Hematopoietic multipotent progenitor cell (in vitro differentiated cells): ENCODE measurements at places on chromosomes 1 and 21. TPM values are rescaled to one million over a fixed set of nuclear protein-coding genes. Genes with fewer than 3 reads are reported as not detected.

GRCh38 chr1:60727552-60727951 is 354.8 kb upstream of the NFIA start:
- DNase-seq: no peak

The OR6N1 gene
- total RNA-seq: not detected

The CDC14A gene
- 39.6 TPM for total RNA-seq

DNA sequence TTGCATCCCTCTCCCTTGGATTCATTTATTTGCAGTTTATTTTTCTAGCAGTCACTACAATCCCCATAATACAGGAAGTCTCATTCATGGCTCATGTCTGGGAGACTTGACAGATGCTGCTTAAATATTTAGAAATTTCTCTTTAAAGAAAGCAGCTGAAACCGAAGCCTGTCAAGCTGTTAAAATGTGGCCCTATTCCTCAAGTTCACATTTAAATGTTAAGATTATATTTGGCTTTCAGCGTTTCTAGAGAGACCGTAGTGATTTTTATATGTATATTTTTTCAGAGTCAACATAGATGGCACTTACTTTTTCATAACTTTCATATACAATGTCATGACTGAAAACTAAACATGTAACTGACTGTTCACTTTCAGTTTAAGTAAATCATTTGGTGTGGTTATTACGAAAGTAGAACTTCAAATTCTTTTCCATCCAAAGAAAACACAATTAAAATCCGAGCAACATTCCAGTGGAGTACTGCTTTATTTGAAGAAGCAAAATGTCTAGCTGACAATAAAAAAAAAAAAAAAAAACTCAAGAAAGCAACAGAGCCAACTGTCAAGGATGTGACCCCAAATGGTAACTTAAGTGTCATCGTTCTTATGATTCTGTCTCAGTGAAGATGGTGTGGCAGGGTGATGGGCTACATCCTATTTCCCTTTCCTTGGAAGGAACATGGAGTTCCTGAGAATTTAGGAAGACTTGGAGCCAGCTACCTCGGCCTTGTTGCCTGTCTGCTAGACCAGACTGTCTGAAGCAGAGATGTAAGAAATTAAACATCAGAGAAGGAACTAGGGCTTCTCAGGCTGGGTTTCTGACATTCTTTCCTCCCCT is 37.8 kb downstream of the MIS18A start:
- no peak for DNase-seq

- DNase-seq: peak; percentile 18
Measured at GRCh38 chr1:201488830-201489589, 17.9 kb downstream of the CSRP1 start.

DNA sequence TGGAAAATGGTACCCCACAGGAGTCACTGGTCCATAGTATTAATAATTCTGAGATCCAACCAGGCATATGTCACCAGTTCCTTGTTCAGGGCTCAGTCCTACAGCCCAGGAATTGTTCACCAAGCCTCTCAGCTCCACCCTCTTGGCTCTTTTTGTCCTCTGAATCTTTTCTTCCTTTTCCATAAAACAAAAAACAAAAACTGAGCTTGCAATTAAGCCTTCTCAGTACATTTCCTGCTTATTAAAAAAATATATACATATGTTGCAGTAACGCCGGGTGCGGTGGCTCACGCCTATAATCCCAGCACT is 23.4 kb upstream of the KIF1B start:
- DNase-seq: no peak

DNA sequence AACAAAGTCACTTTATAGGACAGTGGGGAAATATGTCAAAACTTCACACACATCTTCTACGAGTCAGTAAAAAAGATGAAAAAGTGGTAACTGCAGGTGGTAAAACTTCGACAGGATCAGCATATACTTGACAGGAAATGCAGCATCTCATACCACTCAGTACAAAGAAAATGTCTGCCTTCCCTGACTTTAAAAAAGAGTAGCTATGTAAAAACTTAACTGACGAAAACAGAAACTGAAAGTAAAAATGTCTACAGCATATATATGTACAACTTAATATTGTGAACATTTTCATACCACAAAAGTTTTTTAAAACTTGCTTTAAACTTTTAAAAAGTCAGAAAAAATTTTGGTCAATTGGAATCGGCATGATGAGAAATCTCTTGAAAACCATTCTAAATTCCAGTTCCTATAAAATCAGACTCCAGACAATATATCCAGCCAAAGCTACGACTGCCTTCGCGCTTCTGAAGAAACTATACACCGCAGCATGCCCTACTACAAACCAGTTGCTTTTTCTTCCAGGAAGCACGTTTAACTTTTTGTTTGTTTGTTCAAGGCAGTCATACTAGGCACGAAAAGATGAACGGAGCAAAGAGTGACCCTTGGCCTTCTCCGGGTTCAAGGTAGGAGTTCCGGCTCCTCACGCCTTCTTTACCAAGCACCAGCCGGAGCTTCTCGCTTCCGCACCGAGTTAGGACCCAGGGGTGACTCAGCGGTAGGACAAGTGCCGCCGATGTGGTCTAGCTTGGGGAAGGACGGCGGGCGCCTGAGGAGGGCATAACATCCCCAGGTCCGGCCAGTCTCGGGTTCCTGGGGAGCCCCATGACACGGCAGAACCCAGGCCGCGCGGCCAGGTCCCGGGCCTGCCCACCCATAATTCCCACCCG is 612 bp downstream of the PSMA5 start:
- DNase-seq: peak; percentile 82

DNA sequence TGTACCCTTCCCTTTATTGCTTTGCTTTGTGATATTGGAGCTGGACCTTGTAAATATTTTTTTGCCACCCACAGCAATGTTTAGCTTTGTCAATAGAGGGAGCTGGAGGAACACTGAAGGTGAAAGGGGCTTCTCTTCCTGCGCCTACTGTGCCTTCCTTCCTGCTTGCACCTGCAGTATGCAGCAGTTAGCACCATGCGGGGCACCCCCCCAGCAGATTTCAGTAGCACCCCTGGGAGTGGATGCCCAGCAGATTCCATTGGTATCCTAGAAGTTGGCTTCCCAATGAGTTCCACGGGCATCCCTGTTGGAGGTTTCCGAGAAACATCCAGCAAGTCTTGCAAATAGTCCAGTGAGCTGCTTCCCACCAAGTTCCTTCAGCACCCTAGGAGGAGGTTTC is 25.6 kb downstream of the S100A10 start:
- peak; percentile 69 for DNase-seq

DNA sequence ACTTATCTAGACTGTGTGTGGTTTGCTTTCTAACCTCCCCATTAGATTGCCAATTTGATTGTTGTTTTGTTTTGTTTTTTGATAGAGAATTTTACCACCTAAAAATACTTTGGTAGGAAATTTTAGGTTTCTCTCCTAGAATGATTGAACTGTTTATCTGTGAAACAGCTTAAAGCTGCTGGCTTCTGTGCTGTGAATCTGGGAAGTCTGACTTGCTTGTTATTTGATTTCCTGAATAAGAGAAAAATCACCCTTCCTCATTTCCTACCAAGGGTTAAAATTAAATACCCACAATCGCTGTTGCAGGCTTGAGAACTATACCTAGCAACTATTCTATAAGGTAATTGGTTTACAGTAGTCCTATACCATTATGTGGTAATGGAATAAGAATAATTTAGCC is 198.9 kb upstream of the CACYBP start:
- DNase-seq: no peak

DNA sequence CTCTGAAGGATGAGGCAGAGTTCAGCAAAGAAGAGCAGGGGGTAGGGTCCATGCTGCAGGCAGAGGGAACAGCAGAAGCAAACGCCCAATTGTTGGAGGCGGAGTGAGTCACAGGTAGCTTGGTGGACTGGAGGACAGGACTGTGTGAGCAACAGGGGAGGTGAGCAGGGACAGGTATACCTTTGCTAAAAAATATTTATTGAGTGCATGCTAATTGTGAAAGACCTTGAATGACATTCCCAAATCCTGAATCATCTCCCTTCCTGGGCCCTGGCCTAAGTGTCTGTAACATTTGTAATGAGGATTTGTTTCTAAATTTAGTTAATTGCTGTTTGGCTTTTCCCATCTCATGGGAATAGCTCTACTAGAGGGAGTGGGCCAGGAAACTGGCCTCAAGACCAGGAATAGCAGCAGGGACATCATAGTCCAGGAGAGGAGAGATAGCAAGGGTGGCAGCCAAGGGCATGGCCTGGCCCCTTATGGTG is 123.7 kb downstream of the FOXD2 start:
- no peak for DNase-seq

The IFNGR2 gene
- 31.8 TPM for total RNA-seq

GRCh38 chr1:156080241-156080862 is 1.9 kb downstream of the MEX3A start:
- no peak for DNase-seq

The SPRR2B gene
- total RNA-seq: not detected

The AGL gene
- total RNA-seq: 5.7 TPM

- no peak for DNase-seq
Measured at GRCh38 chr1:107767156-107767582, 197.8 kb downstream of the VAV3 start.

The BSND gene
- total RNA-seq: not detected
